Activated T-helper 9 cell treated with anti-CD3 and anti-CD28 coated beads, Interleukin-2, amount 50 U/mL, for 16 hours (primary cell): ENCODE measurements at places on chromosomes 7 and 10.

- DNase-seq = no peak
Observed at GRCh38 chr10:31010062-31010461, 21.6 kb downstream of the ZNF438 start.

GRCh38 chr7:2093215-2093842, 139.4 kb downstream of the MAD1L1 start:
- no peak for DNase-seq

DNA sequence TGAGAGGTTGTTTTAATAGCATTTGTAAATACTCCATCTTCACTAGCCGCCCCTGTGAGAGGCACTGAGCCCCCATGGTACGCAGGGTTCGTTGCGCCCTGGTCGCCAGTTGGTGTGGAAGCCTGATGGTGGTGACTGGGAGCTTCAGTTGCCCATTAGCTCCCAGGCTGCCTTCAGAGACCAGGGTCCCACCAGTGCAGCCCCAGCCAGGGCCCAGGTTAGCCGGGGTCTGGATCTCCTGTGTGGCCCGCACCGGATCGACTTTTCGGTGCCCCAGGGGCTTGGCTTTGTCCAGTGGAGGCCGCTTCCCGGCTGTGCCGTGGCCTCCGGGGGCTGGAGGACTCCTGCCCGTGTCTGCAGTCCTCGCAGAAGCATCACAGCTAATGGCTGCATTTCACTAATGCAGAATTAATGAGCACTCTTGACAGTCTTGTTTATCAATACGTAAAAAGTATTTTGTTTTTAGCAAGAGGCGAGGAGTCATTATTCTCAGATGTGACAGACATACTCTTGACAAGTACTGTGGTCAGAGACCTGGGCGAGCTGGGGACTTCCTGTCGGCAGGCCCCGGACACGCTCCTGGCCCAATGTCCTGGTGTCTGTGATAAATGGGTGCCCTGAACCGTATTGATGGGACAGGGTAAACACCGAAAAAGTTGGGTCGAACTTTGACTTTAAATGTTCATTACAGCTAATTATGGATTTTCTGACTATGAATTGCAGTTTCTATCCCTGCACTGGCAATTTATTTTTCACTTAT, 99.8 kb downstream of the NKX6-2 start:
- no peak for DNase-seq

- no peak for DNase-seq
Observed at GRCh38 chr7:83153419-83153818, 9.3 kb downstream of the PCLO start.

- DNase-seq = no peak
Observed at GRCh38 chr10:72567421-72567820, 58.5 kb downstream of the MICU1 start.

GRCh38 chr7:99579956-99580777, 17.9 kb upstream of the TMEM225B start:
- peak; percentile 34 for DNase-seq

GRCh38 chr7:24769014-24769830, 12.0 kb upstream of the GSDME start:
- DNase-seq = no peak

GRCh38 chr10:80137920-80138319, 5.4 kb downstream of the PLAC9 start:
- no peak for DNase-seq

- no peak for DNase-seq
Observed at GRCh38 chr7:18975689-18976280, 141.7 kb downstream of the TWIST1 start.

DNA sequence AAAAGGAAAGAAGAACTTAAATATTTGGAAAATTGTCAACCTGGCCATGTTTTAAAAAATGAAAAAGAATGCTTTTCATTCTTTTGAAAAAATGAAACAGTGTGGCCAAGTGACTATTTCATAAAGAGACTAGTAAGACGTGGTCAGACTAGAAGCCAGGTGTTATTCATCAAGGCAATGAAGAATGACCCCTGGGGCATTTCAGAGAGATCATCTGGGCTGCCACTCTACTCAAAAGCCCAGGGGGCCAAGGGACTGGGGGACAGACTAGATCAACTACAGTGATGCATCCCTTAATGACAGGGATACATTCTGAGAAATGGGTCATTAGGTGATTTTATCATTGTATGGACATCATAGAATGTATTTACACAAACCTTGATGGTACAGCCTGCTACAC, 199.4 kb downstream of the STK31 start:
- DNase-seq = no peak

DNA sequence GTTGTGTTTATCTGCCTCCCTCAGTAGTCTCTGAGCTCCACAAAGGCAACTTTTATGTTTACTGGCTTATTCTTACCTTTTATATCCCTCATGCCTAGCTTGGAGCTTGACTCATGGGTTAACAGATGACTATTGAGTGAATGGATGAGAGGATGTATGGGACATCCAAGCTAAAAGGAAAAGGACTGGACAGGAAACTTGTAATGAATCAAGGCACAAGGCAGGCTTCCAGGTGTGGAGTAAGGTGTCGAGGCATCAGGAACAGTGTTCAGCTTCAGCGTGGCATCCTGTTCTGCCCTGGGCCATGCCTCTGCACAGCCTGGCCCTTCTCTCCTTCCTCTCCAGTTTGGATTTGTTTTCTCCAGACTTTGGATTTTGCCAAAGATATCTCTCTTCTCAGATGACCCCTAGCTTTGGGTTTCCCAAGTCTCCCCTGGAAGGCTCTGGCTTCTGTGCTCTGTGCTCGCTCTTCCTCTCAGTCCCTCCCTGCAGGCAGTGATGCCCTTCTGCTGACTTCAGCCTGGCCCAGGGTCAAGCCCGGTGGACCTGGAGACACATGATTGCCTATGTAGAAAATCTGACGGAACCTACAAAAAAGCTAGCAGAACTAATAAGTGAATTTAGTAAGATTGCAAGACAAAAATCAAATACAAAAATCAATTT, 367.3 kb downstream of the CXCL12 start:
- DNase-seq = no peak

DNA sequence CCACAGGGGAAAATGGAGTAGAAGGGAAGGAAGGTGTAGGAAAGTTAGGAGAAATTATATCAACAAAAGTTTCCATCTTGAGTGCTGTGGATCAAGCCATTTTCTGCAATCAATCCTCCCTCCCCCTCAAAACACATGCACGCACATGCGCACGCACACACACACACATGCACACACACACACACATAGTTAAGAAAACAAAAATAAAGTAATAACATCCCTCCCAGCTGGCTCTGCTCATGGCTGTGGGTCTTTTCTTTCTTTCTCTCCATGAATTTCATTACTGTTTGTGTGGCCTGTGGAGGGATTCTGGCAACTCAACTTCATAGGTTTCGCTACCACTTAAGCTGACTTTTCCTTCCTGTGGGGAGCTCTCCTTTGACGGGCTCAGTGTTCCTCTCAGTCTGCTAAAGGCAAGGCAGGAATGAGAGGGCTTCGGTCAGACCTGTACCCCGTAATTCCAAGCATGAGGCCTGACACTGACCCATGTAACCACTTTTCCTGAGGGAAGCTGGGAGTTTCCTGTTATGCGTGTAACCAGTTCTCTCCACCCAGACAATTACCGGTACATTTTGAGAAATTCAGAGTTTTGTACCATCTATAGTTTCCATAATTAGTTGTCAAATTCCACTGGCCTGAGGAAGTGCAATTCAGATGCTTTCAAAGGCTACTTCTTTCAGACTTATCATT, 79.8 kb downstream of the ZNF92 start:
- no peak for DNase-seq

DNA sequence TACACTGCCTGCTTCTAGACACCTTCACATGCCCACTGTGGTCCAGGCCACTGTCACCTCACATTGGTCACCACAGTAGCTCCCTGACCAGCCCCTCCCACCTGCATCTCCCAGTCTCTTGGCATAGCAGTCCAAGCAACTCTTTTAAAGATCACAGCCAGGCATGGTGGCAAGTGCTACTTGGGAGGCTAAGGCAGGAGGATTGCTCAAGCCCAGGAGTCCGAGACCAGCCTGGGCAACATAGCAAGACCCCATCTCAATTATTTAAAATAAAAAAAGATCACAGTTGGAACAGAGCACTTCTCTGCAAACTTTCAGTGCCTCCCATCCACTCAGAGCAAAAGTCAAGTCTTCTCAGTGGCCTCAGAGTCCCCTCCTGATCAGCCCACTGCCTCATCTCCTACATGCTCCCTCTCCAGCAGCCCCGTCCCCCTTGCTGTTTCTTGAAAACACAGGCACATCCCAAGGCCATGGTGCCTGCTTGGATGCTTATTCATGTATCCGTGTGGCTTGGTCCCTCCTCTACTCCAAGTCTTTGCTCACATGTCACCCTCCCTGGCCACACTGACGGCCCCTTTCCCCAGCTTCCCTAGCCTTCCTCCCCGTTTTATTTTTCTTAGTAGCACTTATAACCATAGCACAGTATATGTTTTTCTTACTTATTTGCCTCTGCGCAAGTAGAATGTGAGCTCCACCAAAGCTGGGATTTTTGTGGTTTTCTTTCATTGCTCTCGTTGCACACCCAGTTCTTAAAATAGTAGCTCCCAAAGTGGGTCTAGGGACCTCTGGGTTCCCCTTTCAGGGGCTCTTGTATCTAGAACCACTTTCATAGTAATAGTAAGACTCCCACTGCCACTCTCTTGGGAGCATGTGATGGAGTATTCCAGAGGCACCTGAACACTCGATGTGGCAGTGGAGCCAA, 19.5 kb downstream of the TSPAN15 start:
- DNase-seq = no peak

DNA sequence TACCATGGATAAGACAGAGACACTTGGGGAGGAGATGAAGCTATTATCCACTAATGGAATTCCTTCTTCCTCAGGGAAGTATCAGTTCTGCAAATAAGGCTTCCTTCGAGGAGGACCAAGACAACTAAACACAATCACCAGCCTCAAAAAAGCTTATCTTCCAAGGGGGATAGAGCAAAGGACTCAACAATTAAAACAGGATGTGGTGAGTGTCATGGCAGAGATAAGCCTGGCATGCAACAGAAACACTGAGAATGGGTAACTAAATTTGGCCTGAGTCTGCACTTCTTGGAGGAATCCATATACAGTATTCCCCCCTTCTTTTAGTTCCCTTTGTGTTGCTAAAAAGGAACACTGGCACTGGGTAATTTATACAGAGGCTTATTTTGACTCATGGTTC, 1285.2 kb downstream of the GATA3 start:
- DNase-seq = no peak

DNA sequence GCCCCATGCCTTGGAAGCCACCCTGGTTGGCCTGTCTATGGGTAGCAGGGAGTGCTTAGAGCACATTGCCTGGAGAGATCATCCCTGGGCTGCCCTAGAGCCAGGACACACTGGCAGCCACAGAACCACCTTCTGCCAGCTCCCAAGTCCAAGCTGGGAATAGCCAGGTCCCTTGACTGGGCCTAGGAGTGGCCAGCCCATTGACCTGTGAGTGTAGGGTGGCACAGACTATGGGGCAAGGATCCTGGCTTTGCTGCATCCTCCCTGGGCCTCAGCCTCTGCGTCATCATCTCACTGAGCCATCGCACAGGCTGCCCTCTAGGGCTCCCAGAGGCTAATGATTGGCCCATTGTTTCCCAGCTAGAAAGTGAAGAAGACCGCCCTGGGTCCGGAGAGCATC, 7.0 kb downstream of the AQP1 start:
- no peak for DNase-seq

DNA sequence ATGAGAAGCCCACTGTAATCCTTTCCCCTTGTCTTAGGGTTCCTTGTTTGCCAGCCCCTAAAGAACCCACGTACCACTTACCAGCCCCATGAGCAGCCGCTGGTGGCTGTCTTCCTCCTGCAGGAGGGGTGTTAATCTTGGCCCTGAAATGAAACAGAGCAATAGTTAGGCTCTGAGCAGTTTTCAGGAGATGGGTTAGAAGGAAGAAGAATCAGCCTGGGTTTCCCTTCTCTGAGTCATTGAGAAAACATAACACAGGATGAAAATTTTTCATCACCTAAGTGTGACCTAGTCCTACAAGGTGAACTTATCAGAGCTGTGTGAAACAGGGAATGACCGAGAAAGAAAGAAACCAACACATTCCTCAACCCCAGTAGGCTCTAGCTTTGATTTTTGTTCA, 90.0 kb downstream of the GSAP start:
- no peak for DNase-seq

GRCh38 chr10:127907411-127908105, 655 bp downstream of the PTPRE start:
- DNase-seq = no peak

- DNase-seq = no peak
Observed at GRCh38 chr7:76430836-76431235, 6.1 kb downstream of the ZP3 start.

- no peak for DNase-seq
Observed at GRCh38 chr7:17939211-17939605, 1.1 kb downstream of the SNX13 start.

GRCh38 chr7:132876576-132876975, 205.3 kb downstream of the CHCHD3 start:
- no peak for DNase-seq

DNA sequence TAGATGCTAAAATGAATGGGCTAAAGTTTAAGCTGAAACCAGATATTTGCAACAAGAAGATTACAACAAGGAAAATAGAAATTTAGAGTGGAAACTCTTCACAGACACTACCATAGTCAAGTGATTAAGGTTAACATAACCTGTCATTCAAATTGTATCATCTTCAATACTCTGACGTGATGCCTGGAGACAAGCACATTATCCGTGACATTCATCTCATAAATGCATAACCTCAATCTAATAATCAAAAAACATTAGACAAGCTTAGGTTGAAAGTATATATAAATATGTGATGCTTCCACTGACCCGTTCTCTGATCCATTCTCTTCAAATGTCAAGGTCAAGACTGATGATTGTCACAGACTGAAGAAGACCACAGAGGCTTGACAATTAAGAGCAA, 263.8 kb upstream of the MEOX2 start:
- DNase-seq = no peak

DNA sequence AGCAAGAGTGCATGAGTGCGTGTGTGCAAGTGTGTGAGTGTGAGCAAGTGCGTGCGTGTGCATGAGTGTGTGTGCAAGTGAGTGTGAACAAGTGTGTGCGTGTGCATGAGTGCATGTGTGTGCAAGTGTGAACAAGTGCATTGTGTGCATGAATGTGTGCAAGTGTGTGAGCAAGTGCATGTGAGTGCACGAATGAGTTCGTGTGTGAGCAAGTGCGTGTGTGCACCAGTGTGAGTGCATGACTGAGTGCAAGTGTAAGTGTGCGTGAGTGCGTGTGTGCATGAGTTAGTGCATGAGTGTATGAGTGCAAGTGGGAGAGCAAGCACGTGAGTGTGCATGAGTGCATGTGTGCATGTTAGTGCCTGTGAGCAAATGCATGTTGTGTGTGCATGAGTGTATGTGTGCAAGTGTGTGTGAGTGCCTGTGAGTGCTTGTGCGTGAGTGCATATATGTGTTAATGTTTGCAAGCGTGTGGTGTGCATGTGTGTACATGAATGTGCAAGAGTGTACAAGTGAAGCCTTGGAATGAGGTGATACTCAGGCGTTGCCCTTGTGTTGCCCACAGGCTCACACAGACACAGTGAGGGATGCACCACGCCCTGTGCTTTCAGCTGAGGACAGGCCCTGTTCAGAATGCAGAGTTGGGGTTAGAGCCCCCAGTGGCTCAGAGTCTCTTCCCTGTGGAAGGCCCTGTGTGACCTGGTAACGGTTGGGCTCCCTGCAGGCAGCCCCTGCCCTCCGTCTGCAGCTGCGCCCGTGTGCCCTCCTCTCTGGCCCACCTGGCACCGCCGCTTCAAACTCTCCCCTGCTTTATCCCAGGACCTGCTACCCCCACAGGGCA, 97.1 kb downstream of the NKX6-2 start:
- DNase-seq = no peak
